ENCODE measurements at places on chromosomes 16 and 17.

DNA sequence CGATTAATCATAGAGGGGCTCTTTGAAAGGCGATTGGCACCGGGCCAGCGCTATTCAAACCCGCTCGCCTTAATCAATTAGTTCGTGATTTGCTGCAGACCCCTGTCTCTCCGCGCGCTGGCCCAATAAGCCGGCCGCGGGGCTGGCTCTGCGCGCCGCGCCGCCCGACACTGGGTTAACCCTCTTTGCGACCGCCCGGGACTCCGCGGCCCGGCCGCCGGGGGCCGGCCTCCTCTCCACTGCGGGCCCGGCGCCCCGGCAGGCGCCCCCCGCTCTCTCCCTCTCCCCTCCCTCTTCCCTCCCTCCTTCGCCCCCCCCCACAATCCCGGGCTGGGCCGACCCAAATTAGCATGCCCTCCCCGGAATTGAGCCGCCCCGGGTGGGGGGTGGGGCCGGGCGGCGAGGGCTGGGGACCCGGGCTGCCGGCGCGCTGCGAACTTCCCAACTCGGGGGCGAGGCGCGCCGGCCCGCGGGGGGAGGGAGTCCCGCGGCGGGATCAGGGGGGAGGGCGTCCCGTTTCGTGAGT lies 428 bp upstream of the SALL1 start:
- peak; percentile 69 for DNase-seq

GRCh38 chr17:63370696-63371095 lies 75.4 kb downstream of the CYB561 start:
- no peak for DNase-seq

DNA sequence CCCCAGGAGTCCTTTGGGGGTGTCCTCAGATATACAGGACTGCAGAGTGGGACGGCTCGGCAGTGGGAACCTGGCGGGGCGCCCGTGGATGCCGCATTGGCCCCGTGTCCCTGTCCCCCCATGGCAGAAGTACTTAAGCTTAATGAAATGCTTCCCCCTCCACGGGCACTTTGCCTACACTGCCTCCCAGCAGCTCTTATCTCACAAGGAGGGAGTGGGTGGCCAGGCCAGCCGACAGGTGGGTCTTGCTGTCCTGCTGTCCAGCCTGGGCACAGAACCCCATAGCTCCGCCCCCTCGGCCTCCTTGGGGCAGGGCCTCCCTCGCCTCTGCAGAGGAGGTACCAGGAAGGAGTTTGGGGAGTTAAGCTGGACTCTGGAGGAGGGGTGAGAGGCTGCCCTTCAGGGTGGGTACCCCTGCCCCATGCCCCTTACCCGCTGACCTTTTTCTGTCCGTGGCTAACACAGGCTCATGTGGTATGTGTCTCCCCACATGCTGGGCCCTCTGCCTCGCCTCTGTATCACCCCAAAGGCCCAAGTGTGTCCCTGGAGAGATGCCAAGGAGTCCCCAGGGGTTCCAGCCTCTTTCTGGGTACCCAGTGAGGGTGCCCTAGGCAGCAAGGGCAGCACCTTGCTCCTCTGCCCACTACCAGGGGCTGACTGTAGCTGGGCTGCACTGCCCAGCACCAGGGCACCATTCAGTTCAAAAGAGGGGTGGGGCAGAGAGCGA lies 8.7 kb downstream of the THRA start:
- no peak for DNase-seq

DNA sequence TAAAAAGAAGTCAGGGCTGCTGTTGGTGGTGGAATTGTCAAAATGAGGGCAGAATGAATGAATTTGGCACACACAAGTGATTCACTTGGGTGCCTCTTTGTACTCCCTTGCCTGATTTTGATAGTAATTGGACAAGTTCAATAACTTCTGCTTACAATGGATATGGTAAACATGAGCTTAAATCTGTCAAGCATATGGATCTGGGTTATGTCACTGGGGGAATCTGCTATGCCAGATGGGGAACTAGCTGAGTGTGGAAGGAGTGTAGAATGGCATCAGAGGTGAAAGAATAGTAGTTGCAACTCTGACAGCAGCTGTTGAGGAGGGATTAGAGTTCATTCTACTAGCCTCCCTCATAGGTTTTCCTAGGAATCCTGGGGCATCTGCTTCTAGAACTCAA lies 724.2 kb upstream of the CDH8 start:
- no peak for DNase-seq

GRCh38 chr17:4908711-4909496 lies 6.0 kb upstream of the CHRNE start:
- DNase-seq = peak; percentile 95

- DNase-seq = no peak
Observed at GRCh38 chr17:55648086-55648485, 74.6 kb downstream of the TMEM100 start.

DNA sequence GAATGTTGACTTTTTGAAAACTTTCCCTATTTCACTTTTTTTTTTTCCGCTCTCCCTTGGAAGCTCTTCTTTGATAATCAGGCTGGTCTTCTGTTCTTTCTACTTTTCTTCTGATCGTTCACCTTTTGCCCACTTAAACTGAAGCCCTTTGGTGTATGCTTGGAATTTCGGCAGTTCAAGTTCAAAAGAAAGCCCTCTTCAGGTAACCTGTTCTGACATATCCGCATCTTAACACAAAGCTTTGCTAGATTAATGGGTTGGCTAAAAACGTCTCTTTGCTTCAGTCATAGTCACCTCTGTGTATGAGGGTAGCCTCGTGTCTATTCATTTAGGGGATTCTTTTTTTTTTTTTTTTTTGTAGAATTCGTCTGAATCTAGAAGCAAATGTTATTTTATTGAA lies 1115.8 kb upstream of the RBFOX1 start:
- DNase-seq = no peak

- DNase-seq = peak; percentile 71
Observed at GRCh38 chr16:85449191-85449884, 163.8 kb upstream of the GSE1 start.

DNA sequence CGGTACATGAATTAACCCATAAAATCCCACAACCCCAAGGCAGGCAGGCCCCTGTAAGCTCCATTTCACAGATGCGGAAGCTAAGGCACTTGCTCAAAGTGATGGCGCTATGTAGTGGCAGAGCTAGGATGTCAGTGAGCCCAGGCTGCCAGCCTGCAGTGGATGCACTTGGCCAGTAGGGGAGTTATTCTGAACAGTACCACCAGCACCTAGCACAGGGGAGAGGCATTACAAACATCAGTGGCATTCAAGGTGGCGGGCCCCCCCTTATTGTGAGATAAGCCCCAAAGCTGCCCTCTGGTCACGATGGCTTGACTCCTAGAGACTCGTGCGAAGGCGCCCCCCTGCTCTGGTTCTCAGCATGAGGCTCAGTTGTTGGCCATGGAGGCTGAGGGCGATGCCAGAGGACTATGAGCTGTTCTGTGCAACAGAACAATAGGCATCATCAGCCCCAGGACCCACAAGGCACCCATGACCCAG lies 33.8 kb downstream of the GTF3C1 start:
- no peak for DNase-seq

DNA sequence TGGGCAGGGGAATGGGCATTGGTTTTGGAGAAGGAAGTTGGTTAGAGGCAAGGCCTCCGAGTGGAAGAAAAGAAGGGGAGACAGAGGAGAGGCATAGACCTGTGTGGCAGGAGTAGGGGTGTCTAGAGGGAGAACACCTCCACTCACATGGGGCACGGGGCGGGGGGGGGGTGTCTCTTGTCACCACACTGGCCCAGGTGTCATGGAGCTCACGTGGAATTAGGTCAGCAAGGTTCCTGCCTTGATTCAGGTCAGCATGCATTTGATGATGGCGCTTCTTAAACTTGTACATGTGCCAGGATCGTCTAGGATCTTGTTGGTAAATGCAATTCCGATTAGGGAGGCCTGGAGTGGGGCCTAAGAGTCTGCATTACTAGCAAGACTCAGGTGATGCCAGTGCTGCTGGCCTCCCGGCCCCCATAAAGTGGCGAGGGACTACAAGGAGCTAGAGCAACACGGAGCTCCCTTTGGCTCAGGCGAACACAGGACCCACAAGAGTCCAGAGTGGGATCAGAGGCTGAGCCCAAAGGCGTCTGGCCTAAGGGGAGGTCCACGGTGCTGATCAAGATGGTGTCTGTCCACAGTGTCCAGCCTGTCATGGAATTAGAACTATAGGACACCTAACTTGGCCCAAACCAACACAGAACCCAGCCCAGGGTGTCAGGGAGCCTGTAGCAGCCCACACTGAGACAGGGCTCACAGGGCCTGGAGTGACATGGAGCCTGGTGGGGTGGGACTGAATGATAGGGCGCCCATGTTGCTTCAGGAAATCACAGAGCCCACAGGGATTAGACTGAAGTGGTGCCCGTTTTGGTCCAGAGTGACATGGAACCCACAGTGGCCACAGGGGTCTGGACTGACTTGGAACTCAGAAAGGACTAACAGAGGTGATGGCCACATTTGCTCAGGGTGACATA lies 16.7 kb downstream of the EPOP start:
- no peak for DNase-seq

DNA sequence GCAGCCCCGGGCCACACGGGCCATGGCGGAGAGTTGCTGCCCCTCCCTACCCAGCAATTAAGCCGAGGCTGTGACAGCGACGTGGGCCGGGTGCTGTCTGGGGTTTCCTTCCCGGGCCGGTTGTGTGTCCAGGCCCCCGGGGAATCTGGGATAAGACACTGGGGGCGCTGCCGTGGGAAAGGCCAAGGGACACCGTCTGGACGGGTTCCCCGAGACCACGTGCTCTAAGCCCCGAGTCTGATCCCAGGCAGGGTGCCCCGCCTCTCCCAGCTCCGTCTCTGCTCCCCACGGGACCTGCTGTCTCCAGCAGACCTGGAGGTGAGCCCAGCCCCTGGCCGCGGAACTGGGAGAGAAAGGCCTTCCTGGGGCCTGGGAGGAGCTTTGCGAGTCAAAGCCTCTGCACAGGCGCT lies 92.2 kb downstream of the IRX3 start:
- peak; percentile 74 for DNase-seq

GRCh38 chr17:72120642-72121163 lies at the start of gene SOX9:
Gene SOX9 (plus strand): TSS chr17:72121020. CDS start chr17:72121392, 372 bp downstream.
- DNase-seq = peak; percentile 95

DNA sequence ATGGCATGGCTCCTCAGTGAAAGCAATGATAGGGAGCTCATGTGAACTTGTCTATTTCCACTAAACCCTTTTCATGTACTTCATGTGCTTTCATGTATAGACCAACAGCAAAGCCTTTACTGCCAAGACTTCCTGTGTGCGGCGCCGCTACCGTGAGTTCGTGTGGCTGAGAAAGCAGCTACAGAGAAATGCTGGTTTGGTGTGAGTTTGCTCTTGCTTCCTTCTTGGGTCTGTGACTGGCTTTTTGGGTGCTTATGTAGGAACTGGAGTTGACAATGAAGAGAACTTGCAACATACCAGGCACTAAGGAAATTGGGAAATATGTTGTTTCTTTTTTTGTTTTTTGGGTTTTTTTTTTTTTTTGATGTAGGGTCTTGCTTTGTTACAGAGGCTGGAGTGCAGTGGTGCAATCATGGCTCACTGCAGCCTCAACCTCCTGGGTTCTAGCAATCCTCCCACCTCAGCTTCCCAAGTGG lies 5.7 kb downstream of the SNX11 start:
- DNase-seq = no peak

GRCh38 chr17:19345486-19346350 lies 16.8 kb downstream of the B9D1 start:
- DNase-seq = no peak

DNA sequence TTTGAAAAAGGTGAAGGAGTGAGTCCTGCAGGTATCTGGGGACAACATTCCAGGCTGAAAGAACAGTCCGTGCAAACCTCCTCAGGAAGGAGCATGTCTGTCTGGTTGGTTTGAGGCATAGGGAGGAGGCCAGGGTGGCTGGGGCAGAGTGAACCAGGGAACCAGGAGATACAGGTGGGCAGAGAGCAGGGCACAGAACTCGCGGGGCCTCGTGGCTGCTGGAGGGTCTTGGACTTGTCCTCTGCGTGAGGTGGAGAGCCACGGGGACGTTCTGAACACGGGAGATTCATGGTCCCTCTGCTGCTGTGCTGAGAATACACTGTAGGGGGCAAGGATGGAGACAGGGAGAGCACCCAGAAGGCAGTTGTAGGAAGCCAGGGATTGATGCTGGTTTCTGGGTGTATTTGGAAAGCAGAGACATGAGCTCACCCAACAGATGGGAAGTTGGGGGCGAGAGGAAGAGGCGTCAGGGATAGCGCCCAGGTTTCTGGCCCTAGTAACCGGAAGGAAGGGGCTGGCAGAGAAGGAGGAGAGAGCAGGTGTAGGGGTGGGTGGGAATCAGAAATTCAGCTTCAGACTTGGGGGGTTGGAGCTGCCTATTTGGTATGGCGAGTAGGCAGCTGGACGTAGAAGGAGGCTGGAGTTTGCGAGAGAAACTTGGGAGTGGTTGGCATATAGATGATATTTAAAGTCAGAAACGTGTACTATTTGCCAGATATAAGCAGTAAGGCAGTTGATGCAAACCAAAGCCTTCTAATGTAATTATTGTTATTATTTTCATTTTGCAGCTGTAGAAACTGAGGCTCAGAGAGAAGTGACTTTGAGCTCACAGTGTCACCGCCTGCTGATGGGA lies at the start of gene CCL17:
Gene CCL17 (plus strand): TSS at position 803 of the 853 bp plus-strand sequence. CDS start 9,166 bp downstream, outside the sequence.
- no peak for DNase-seq

DNA sequence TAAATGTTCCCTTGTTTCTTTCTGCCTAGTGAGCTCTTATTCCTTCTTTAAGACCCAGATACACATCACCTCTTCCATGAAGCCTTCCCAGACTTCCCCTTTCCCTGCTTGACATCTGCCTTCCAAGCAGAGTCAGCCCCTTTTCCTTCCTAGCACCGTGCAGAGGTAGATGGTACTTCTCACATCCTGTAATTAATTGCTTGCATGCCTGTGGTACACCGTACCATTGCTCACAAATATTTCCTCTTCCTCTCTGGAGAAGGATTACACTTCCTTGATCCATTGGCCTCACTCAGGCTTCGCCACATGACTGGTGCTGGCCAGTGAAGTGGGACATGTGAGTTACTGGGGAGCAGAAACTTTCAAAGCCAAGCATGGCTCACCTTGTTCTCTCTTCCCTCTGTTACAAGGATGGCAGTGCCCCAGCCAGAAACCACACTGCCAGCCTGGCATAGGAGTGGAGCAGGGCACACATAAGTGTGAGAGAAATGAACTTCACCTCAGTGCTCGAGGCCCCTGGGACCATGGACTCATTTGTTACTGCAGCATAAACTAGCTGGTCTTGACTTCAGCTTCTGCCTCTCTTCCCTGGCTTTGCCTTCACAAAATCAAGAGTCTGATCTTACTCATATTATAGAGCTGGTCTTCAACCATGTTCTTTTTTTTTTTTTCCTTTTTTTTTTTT lies 44.0 kb downstream of the SOST start:
- no peak for DNase-seq

GRCh38 chr17:81870131-81870980 lies 781 bp downstream of the ARHGDIA start:
- DNase-seq = peak; percentile 51

GRCh38 chr16:58265480-58266052 lies 29.3 kb downstream of the PRSS54 start:
- no peak for DNase-seq

GRCh38 chr16:138049-138417 lies 440 bp downstream of the NPRL3 start:
- DNase-seq = peak; percentile 45

DNA sequence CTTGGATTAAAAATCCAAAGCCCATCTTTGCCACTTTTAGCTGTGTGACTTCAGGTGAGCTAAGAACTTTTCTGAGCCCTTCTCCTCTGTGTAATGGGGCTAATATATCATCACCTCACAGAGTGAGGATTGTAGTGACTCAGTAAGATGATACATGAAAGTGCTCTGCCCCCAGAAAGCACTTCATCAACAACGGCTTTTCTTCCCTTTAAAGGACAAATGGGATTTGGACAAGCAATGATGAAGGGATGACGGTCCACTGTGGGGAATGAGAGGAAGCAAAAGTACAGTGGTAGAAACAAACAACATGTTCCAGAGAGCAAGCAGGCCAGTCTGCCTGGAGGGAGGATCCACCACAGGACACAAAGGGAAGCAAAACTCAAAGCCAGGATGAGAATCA lies 14.3 kb upstream of the TMED6 start:
- no peak for DNase-seq

GRCh38 chr16:23005951-23006350 lies 143.3 kb downstream of the USP31 start:
- no peak for DNase-seq

Data from femur (tissue), 1 donor.